ENCODE measurements at places on chromosomes 3 and 15.

DNA sequence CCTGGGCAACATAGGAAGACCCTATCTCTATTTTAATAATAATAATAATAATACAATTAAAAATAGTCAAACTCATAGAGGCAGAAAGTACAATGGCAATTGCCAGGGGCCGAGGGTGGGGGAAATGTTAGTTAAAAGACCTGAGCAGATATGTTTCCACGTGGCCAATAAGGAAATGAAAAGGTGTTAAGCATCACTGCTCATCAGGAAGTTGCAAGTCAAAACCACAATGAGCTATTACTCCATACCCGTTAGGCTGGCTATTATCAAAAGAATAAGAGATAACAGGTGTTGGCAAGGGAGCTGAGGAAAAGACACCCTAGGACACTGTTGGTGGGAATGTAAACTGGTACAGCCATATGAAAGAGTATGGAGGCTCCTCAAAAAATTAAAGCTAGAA is 60.4 kb upstream of the PRSS50 start:
- DNase-seq, result no peak

DNA sequence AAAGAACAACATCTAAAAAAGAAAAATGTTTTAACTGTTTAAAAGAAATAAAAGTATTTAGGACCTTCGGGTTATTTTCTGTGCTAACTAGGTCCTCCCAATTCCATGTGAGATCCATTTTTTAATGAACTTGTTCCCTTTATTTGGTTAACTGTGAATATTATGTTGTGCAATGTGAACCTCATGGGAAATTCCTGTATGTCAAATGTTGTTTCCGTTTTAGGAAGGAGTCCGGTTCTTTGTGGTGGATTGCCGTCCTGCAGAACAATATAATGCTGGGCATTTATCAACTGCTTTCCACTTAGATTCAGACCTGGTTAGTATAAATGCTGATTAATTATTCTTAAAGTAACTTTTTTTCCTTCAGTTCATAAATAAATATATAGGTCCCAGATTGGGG is 35.5 kb upstream of the NIT2 start:
- DNase-seq, result no peak

DNA sequence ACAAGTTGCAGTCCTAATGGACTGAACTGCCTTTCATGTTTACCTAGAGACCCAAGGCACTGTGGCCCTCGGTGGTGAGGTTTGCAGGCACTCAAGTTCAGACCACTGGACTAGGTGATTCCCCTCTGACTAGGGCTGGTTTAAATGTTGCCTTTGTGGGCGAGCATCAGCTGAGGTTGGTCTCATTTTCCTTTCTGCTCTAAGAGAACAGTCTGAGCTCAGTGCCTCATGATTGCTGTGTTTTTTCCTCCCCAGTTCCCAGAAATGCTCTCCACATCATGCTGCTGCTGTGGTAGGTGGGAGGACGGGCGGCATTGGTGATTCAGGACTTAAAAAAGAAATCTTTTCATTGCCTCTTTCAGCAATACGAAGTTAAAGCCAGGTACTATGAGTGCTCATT is 237.2 kb downstream of the MBNL1 start:
- peak; percentile 40 for DNase-seq

GRCh38 chr15:39493424-39494067 is 87.3 kb upstream of the THBS1 start:
- no peak for DNase-seq

DNA sequence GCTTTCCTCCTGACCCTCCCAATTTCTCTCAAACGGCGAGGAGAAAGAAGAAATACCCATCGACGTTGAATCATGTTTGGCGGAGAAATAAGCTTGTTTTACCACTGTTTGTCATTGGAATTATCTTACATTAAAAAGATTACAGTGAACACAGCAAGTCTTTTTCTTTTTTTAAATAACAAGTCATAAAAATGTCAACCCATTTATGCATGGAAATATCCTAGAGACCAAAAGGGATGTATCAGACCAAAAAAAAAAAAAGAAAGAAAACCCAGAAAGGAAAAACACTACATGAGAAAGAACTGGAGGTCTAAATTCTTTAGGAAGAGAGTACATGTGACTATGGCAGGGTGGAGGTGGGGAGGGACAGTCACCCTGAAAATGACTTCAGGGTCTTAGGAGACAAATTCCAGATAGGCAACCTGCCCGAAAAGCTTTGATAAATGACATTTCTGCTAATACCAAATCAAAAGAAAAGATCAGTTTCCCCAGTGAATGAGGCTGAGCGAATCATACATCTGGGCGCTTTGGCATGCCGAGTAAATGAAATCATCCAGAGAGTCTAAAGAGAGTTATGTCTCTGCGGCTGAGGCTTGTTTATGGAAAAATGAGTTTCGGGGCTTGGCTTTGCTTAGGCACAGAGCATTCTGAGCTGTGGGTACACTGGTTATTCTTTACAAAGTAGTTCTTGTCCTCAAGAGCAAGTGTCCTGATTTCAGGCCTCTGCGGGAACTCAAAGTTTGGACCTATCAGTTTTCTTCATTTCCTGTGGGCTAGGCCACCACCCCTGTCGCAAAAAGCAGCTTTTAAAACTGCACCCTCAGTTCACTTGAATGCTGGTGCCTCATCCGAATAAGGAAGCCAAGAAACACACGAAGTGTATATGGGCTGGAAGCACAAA is 110.1 kb upstream of the TGFBR2 start:
- no peak for DNase-seq

- no peak for DNase-seq
These were observed 13.1 kb upstream of the SETD5 start for GRCh38 chr3:9384141-9384828.

GRCh38 chr3:186722457-186722856 is 5.3 kb downstream of the KNG1 start:
- no peak for DNase-seq

- no peak for DNase-seq
These were observed 151.9 kb downstream of the CADPS start for GRCh38 chr3:62723166-62723913.

DNA sequence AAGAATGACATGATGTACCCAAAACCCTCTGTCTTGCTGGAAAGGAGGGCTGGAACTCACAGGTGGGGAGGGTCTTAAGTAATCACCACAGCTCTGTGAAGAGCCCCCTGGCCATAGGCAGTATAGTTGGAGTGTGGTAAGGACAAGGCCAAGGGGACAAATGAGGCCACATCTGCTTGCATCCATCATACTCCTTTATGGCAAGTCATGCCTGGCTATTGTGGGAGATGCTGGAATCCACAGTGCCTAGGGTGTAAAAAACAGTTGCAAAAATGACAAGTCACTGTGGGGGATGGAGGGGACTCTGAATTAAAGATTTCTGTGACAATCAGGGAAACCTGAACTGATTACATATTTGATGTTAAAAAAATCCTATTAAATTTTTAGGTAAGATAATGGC is 258.5 kb downstream of the KCNMB2 start:
- no peak for DNase-seq

- no peak for DNase-seq
These were observed 95.8 kb upstream of the TGFBR2 start for GRCh38 chr3:30510596-30510995.

DNA sequence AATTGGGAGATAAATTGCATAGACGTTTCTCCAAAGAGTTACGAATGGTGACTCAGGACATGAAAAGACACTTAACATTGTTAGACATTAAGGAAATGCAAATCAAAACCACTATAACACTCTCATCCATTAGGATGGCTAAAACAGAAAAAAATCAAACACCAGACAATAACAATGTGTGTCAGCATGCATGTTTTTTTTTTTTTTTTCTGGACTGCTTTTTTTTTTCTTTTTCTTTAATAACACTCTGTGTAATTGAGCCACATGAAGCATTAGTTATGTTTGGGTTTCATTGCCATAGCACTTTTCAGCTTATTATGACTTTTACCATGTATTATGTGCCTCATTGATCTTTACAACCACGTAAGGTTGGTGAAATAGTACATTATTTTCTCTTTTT is 95.0 kb downstream of the NFKBIZ start:
- no peak for DNase-seq

All from stimulated activated naive CD8-positive, alpha-beta T cell treated with anti-CD3 and anti-CD28 coated beads, Interleukin-15, Interleukin-2, amounts not matched to agents 100 U/mL and 50 U/mL, for 24 hours (primary cell).